ENCODE measurements at places on chromosomes 2 and 18. TPM values are rescaled to one million over a fixed set of nuclear protein-coding genes. Genes with fewer than 3 reads are reported as not detected.

- DNase-seq, result no peak
Measured at GRCh38 chr2:98505311-98505808, 60.7 kb downstream of the INPP4A start.

DNA sequence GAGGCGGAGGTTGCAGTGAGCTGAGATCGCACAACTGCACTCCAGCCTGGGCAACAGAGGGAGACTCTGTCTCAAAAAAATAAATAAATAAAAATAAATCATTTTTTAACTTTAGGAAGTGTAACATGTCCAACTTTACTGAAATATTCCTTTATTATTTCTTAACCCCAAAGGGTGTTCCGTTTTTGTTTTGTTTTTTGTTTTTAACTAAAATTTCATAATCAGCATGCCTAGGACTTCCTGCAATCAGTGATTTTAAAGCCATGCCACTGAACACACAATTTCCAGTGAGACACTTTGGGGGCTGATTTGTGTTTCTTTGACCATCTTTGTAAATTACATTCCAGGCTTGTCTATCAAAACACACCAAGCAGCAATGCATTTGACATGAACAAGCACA is 7.1 kb downstream of the CATIP start:
- DNase-seq, result no peak

The PLCL1 gene
- 0.83 TPM for total RNA-seq

The SAG gene
- total RNA-seq, result not detected

- no peak for DNase-seq
Measured at GRCh38 chr2:8993196-8993901, 10.1 kb downstream of the MBOAT2 start.

GRCh38 chr2:128301501-128301966 is 17.1 kb downstream of the HS6ST1 start:
- no peak for DNase-seq

- DNase-seq, result no peak
Measured at GRCh38 chr2:149885468-149885867, 297.9 kb upstream of the MMADHC start.

GRCh38 chr2:176817061-176817565 is 395.5 kb upstream of the HNRNPA3 start:
- peak; percentile 43 for DNase-seq

The NMUR1 gene
- 0.18 TPM for total RNA-seq

DNA sequence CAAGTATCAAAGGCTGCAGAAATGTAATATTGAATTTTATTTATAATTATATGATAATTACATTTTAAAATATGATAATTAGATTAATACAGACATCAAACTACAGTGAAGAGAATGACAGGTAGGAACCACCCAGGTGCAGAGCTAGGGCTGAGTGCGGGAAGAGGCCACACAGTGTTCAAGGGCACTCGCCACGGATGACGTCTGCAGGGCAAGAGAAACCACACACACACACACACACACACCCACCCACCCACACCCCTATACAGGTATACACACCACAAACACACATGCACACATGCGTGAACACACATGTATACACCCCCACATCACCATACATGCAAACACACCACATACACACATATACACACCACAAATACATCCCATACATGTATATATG is 41.2 kb downstream of the MBP start:
- DNase-seq, result no peak

- no peak for DNase-seq
Measured at GRCh38 chr2:151716721-151717120, 17.6 kb downstream of the NEB start.

The ANKAR gene
- total RNA-seq, result 2.6 TPM

DNA sequence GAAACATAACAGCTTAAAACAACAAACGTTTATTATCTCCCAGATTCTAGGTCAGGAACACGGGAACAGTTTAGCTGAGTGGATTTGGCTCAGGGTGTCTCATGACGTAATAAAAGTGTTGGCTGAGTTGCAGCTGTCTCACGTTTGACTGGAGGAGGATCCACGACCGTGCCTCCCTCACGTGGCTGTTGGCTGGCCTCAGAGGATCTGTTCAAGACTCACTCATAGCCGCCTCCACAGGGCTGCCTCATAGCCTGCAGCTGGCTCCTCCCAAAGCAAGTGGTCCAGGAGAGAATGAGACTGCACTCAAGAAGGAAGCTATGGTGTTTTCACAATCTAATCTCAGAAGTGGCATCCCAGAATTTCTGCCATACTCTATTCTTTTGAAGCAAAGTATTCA is 167.1 kb downstream of the RPRM start:
- DNase-seq, result no peak

DNA sequence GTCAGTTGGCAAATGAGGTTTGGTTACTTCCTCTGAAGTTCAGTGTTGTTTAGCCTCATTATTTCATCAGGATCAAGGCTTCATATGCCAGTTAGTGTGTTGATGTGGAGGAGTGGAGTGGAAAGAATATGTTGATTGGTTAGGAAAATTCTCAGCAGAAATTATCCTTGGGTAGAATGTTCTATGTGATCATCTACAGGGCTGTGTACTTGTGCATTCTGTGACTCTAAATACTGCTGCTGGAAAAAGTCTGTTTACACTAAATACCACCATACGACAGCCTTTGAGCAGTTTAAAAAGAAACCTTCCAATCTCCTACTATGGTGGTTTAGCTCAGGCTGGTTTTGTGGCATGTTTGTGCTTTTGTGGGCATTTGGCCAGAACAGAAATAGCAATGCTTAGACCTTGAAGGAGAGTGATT is 25.8 kb downstream of the CAB39 start:
- no peak for DNase-seq

GRCh38 chr2:188767176-188767575 is 207.0 kb upstream of the COL3A1 start:
- DNase-seq, result no peak

DNA sequence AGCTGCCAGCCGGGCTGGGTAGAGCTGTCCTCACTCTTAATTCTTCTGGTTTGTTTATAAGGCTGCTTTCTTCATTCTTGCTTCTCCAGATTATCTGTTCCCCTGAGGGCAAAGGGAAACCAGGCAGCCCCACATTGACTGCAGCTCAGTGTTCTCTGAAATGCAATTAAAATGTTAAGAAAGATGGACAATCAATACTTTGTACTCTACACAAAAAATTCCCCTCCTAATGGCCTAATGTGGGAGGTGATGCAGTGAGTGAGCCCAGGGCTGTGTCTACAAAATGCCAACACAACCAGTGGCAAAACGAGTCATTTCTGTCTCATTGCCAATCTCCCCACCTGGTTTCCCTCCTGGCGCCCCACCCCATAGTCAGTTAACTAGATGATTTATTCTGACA is 541.7 kb upstream of the RAB6C start:
- DNase-seq, result peak; percentile 45
